ENCODE measurements at places on chromosomes 3 and 15.

DNA sequence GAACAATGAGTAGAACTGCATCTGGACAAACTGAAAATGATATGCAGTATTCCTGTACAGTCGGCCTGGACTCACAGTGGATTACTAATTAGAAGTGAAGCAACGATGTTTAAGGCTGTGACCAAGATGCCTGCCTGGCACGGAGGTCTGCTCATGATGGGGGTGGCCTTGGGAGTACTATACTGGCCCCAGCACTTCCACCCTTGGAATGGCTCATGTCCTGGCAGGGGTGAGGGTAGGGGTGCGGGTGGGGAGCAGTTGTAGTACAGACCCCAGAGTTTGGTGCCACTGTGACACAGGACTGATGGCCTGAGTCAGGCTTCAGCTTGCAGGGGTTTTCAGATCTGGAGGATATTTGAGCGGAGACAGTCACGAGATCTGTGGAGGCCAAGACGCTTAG lies 55.1 kb upstream of the ICE2 start:
- no peak for DNase-seq

GRCh38 chr3:184491011-184491576 lies 70.5 kb upstream of the EPHB3 start:
- no peak for DNase-seq

DNA sequence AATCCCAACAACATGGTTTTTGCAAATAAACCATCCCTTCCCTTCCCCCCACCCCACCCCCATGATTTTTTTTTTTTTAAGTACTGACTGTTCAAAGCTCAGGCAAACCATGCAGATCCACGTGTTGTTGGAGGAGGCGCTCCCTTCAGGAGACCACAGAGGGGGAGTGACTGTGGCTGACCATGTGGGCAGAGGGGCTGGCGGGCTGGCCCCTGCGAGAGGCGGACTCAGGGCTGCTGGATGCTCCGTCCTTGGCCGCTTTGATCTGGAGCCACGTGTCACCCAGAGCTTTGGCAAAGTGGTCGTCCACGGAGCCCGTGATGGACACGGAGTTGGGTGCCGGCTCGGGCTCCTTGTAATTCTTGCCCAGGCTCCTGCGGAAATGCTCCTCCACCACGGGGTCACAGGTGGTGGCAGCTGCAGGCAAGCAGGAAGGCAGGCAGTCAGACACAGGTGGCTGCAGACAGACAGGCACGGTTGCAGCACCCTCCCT lies 85.3 kb downstream of the VGLL4 start:
- DNase-seq: no peak

- DNase-seq: peak; percentile 49
Measured at GRCh38 chr15:100687582-100688141, 85.3 kb downstream of the ASB7 start.

GRCh38 chr3:195240939-195241338 lies 30.0 kb downstream of the XXYLT1 start:
- no peak for DNase-seq

GRCh38 chr3:153961494-153961893 lies 159.7 kb upstream of the ARHGEF26 start:
- DNase-seq: no peak

- DNase-seq: no peak
Measured at GRCh38 chr3:20478436-20478835, 292.4 kb upstream of the SGO1 start.

DNA sequence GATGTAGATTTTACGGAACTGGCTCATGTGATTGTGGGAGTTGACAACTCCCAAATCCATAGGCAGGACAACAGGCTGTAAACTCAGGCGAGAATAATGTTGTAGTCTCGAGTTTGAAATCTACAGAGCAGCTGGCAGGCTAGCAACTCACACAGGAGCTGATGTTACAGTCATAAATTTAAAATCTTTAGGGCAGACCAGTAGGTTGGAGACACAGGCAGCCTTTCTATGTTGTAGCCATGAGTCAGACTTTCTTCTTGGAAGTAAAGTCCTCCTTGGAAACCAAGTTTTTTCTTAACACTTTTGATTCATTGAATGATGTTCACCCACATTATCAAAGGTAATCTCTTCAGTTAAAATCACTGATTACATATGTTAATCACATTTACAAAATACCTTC lies 89.1 kb upstream of the ALCAM start:
- DNase-seq: no peak

- DNase-seq: peak; percentile 12
Measured at GRCh38 chr15:38795471-38796245, 231.0 kb upstream of the RASGRP1 start.

- no peak for DNase-seq
Measured at GRCh38 chr3:63471781-63472180, 180.7 kb upstream of the SNTN start.

- DNase-seq: no peak
Measured at GRCh38 chr3:24272875-24273274, 221.8 kb downstream of the THRB start.

GRCh38 chr15:65901836-65902235 lies 32.5 kb downstream of the RAB11A start:
- no peak for DNase-seq

DNA sequence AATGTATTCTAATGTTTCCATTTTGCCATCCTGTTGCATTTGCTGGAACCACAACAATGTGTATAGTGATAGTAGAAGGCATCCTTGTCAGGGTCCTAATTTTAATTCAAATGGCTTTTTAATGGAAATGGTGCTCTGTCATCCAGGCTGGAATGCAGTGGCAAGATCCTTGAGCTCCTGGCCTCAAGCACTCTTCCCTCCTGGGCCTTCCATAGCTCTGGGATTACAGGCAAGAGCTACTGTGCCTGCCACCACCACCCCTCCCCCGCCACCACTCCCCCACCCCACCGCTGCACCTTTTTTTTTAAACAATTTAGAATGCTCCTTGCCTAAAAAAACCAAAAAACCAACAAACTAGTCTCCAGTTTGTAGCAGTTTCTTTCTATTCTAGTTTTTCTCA lies 15.2 kb upstream of the IQCF6 start:
- DNase-seq: no peak

GRCh38 chr3:169662843-169663160 lies 710 bp downstream of the MECOM start:
- no peak for DNase-seq

DNA sequence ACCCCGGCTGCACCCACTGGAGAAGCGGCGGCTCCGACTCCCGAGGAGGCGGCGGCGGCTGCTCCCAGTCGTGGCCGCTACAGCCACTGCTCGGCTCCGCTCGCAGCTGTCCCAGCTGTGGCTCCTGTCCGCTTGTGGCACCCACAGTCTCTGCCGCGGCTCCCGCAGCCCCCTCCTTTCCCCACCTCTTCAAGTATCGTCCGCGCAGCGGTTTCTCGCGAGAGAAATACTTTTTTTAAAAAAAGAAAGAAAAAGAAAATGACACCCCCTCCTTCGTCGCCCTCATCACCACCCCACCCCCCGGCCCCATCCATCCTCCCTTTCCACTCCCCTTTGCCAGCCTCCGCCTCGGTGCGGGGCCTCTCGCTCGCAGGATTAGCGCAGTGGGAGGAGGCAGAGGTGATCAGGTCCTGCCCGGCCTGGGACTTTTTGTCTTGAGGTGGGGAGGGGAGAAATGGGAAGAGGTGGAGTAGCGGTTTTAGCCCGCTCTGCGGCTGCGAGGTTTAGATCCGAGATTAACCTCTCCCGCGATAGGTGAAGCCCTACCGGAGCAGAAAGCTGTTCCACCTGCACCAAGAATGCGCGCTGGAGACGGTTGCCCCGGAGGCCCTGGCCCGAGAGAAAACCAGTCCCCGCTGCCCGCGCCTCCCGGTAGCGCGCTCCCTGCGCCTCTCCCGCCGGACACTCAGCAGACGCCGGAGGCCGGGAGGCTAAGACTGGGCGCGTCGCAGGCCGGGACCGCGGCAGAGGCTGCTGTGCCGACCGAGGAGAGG lies at the start of gene FBN1:
FBN1 (minus strand) TSS at position 152 of the 773 bp plus-strand sequence. CDS start 940 bp downstream, outside the sequence.
- DNase-seq: peak; percentile 83

- no peak for DNase-seq
Measured at GRCh38 chr3:141011997-141012262, 39.2 kb upstream of the SPSB4 start.

- DNase-seq: no peak
Measured at GRCh38 chr15:26551473-26551872, 221.4 kb downstream of the GABRB3 start.

- DNase-seq: no peak
Measured at GRCh38 chr3:10620833-10621082, 115.4 kb upstream of the ATP2B2 start.

GRCh38 chr3:29503958-29504357 lies 223.1 kb downstream of the RBMS3 start:
- DNase-seq: no peak

DNA sequence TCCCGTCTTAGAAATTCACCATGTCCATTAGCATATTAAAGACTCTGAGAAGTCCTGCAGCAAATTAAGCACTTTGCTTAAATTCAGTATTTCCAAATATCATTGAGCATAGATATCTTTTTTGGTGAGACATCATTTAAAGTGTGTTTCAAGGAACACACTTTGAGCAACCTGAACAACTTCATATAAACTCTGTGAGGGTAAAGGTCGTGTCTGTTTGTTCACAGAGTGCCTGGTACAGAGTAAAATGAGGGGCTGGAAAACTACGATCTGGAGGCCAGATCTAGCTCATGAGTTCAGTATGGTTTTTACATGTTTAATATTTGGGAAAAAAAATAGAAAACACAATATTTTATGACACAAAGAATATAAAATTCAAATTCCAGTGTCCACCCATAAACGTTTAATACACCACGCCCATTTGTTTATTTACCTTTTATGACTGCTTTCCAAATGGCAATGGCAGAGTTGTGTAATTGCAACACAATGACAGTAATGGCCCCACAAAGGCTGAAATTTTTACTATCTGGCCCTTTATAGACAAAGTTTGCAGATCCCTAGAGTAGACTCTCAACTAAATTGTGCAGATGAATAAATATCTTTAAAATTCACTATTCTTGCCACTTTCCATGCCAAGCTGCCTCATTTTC lies 67.4 kb downstream of the SNTN start:
- DNase-seq: no peak

- DNase-seq: no peak
Measured at GRCh38 chr15:85616549-85617110, 178.1 kb downstream of the KLHL25 start.

DNA sequence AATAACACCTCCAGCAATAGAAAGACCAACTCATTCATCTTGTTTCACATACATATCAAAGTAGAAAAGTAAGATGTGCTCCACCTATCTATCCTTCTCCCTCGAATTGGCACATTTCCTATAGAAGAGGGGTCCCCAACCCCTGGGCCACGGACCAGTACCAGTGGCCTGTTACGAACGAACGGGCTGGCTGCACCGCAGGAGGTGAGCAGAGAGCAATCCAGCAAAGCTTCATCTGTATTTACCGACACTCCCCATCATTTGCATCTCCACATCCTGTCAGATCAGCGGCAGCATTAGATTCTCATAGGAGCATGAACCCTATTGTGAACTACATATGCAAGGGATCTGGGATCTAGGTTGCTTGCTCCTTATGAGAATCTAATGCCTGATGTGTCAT lies 95.0 kb upstream of the CGNL1 start:
- no peak for DNase-seq

DNA sequence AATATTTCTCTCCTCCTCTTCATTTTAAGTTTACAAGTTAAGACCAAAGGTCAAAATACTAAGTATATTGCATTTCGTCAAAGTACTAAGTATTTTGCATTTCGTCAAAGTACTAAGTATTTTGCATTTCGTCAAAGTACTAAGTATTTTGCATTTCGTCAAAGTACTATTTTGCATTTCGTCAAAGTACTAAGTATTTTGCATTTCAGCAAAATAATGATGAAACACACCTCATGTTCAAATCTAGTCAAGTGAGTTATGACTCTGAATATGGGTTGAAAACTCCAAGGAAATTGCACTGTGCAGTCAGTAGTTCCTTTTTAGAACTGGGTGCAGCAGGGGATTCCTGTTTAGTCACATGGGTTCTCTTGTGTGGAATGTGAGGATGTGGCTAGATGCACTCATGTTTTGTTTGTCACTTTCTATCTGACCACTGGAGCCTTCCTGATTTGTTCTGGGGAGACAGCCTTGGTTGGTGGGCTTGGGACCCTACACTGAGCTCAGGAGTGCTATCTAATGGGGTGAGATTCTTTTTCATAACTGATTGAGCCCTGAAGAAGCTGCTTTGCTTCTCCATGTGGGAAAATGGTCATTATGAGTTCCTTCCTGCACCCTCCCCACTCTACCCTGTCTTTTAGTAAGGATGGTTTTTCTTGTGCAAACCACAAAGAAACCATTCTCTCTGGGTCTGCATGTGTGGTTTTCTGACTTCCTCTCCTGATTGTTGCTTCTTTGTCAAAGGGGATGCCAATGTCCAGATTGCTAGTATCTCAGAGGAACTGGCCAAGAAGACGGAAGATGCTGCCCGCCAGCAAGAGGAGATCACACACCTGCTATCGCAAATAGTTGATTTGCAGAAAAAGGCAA lies 73.4 kb downstream of the CCK start:
- no peak for DNase-seq

DNA sequence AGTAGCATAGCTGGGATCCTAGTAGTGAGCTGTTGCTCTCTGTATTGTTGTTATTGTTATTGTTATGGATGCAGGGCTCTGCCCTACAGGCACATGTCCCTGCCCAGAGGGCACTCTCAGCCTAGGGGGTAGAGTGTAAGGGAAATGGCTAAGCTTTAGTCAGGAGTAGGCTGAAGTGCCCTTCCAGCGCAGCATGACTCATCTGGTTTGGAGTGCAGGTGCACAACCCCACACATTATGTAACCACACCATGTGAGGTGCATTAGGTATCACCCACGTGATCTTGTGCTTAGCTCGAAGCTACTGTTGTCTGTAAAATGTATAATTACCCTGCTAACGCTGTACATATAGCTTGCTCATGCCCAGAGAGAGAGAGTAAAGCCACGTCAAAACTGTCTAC lies 48.3 kb upstream of the TIPARP start:
- DNase-seq: no peak

- DNase-seq: no peak
Measured at GRCh38 chr3:194330579-194330978, 20.5 kb downstream of the CPN2 start.

GRCh38 chr3:124298951-124299350 lies 307.0 kb upstream of the ROPN1 start:
- DNase-seq: peak; percentile 1

DNA sequence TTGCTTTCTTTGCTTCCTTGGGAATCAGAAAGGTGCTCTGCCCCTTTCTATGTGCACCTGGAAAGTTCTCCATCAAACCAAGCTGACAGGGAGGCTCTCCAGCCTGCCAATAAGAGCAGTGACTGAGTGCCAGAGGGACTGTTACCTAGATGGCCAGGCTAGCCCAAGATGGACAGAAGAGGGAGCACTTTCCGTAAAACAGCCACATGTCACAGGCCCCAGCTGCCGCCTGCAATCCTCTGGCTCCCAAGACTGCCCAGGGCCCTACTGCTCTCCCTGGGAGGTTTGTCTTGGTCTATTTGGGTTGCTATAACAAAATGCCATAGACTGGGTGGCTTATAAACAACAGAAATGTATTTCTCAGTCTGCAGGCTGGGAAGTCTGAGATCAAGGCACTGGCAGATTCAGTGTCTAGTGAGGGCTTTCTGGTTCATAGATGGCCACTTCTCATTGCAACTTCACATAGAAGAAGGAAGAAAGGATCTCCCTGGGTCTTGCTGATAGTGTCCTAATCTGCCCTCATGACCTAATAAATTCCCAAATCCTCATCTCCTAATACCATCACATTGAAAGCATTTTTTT lies 72.3 kb downstream of the TAMM41 start:
- DNase-seq: no peak

GRCh38 chr15:45456212-45457106 lies 66.1 kb downstream of the SLC30A4 start:
- DNase-seq: peak; percentile 97
